ENCODE measurements at places on chromosomes 3 and 15. TPM values are rescaled to one million over a fixed set of nuclear protein-coding genes. Genes with fewer than 3 reads are reported as not detected.

HTR3E gene
- total RNA-seq: not detected

ERICH6 gene
- total RNA-seq: not detected

SNRK gene
- total RNA-seq: 11.7 TPM

MCTP2 gene
- 3.4 TPM for total RNA-seq

INSYN1 gene
- 13.1 TPM for total RNA-seq

MLF1 gene
- 48.9 TPM for total RNA-seq

GRCh38 chr15:66864871-66865281, 162.8 kb downstream of the SMAD6 start:
- H3K4me3 ChIP-seq: no peak overlapping the region
- no peak for DNase-seq
- no peaks in the 10 kb centered on the region for H3K36me3 ChIP-seq

DNA sequence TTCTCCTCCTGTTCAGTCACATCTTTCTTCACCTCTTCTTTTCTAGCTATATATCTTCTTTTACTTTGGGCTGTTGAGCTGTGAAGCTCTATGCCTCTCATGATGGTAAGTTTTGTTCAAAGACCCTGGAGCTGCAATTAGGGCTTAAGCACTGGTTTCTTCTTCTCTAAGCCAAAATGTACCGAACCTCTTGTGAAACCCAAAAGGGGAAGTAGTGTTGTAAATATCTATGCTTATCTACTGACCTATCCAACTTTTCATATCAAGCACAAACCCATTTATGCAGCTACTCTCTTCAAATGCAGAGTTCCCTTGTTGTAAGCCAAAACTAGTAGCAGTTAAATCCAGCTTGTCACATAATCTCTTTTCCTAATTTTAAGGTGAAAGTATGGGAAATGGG, 123.6 kb upstream of the CD96 start:
- H3K4me1 ChIP-seq: no peaks in the 10 kb centered on the region
- H3K36me3 ChIP-seq: no peaks in the 10 kb centered on the region
- no peak overlapping the region for H3K4me3 ChIP-seq
- DNase-seq: no peak

GRCh38 chr3:73557986-73558726, 66.6 kb downstream of the PDZRN3 start:
- H3K27ac ChIP-seq: no peak overlapping the region
- H3K27me3 ChIP-seq: peaks cover 21% of the 10 kb centered on the region
- H3K36me3 ChIP-seq: no peaks in the 10 kb centered on the region
- DNase-seq: no peak
- no peak overlapping the region for H3K4me3 ChIP-seq

- H3K4me1 ChIP-seq: peaks cover 17% of the 10 kb centered on the region
- DNase-seq: peak; percentile 98
- H3K27me3 ChIP-seq: no peaks in the 10 kb centered on the region
Measured at GRCh38 chr3:32780735-32781210, 37.0 kb upstream of the TRIM71 start.

- H3K36me3 ChIP-seq: no peaks in the 10 kb centered on the region
- H3K4me3 ChIP-seq: no peak overlapping the region
- H3K27me3 ChIP-seq: no peaks in the 10 kb centered on the region
- H3K27ac ChIP-seq: no peak overlapping the region
- H3K4me1 ChIP-seq: no peaks in the 10 kb centered on the region
- no peak for DNase-seq
Measured at GRCh38 chr3:29683018-29683993, 402.4 kb downstream of the RBMS3 start.

- H3K36me3 ChIP-seq: no peaks in the 10 kb centered on the region
- H3K4me3 ChIP-seq: no peak overlapping the region
- H3K4me1 ChIP-seq: peaks cover 3% of the 10 kb centered on the region
- no peak overlapping the region for H3K27ac ChIP-seq
Measured at GRCh38 chr3:124654470-124654845, 75.8 kb upstream of the UMPS start.

DNA sequence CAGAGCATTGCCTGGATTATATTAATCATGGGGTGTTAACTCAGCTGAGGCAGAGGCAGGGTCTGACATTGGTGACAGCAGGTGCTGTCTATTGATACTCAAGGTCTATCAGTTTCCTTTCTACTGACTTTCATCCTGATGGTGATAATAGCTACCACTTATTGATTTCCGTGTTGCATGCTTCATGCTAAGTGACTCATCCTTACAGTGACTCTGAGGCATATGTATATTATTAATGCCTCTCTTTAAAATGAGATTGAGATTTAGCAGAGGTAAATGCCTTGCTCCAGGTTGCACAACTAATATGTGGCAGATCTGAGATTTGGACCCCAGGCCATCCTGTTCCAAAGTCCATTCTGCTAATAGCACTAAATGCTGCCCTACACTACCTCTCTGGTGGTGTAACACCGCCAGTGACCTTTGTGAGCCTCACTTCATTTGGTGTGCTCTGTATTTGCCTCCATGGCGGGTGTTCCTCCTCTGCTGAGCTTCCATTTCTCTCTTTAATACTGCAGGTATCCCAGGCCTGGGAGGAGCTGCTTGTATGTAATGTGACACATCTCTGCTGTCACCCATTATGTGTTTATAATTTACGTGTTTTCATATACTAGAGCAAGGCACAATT, 50.4 kb downstream of the GPR171 start:
- DNase-seq: no peak
- H3K4me3 ChIP-seq: no peak overlapping the region
- no peaks in the 10 kb centered on the region for H3K27me3 ChIP-seq

DNA sequence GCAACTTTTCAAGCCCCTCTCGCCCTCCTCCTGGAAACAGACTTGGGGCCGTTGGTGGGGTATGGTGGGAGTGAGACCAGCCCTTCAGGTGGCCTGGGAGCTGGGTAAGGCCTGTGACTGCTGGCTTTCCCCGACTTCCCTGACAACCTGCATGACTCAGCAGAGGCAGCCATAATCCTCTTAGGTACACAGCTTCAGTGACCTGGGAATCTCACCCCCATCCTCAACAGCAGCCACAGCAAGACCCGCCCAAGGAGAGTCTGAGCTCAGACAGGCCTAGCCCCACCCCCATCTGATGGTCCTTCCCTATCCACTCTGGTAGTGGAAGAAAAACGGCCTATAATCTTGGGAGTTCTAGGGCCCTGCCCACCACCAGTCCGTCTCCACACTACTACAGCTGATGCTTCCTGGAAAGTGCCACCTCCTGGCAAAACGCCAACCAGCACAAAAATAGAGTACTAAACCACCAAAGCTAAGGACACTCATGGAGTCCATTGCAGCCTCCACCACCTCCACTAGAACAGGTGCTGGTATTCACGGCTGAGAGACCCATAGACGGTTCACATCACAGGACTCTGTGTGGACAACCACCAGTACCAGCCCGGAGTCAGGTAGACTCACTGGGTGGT, 13.1 kb upstream of the SLC27A2 start:
- H3K4me1 ChIP-seq: no peaks in the 10 kb centered on the region
- H3K36me3 ChIP-seq: no peaks in the 10 kb centered on the region
- H3K27ac ChIP-seq: no peak overlapping the region
- H3K27me3 ChIP-seq: no peaks in the 10 kb centered on the region
- no peak for DNase-seq

DNA sequence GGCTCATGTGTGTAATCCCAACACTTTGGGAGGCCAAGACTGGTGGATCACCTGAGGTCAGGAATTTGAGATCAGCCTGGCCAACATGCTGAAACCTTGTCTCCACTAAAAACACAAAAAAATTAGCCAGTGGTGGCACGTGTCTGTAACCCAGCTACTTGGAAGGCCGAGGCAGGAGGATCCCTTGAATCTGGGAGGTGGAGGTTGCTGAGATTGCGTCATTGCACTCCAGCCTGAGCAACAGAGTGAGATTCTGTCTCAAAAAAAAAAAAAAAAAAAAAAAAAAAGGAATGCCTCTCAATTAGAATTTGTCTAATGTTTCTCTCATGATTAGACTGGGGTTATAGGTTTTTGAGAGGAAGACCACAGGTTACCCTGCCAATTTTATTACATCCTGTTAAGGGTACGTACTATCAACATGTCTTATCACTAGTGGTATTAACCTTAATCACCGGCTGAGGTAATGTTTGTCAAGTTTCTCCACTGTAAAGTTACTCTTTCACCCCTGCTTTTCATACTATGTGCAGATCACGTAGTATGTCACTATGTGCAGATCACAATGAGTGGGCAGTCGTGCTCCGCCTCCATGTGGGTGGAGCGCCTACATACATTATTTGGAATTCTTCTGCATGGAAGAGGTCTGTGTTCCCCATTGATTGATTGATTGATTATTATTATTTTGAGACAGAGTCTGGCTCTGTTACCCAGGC, 6.2 kb upstream of the RPAP1 start:
- H3K36me3 ChIP-seq: no peaks in the 10 kb centered on the region
- H3K27me3 ChIP-seq: no peaks in the 10 kb centered on the region
- no peaks in the 10 kb centered on the region for H3K4me1 ChIP-seq
- H3K4me3 ChIP-seq: no peak overlapping the region
- no peak for DNase-seq

DNA sequence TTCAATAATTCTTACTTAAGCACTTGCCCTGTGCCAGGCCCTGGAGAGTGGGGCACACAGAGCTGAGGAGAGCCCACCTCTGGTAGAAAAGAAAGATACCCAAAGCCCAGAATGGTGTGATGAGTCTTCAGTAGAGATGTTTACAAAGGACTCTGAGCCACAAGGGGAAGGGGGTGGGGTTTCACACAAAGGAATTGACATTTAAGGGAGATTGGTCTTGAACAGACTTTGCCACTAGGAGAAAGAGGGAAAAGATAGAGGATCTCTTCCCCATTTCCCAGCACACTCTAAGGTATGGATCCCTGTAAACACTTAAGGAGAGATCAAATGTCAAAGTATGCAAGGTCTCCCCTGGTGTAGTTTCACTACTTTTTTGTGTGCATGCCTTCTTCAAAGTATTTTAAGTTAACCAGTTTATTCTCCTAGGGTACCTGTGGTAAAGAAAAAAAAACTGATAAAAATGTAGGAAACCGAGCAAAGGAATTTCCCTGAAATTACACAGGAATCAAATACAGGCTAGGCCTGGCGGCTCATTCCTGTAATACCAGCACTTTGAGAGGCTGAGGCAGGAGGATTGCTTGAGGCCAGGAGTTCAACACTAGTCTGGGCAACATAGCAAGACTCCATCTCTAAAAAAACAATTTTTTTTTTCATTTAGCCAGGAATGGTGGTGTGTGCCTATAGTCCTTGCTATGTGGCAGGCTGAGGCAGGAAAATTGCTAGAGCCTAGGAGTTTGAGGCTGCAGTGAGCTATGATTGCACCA, 117.6 kb upstream of the SKOR1 start:
- H3K27me3 ChIP-seq: no peaks in the 10 kb centered on the region
- H3K27ac ChIP-seq: no peak overlapping the region
- H3K4me3 ChIP-seq: no peak overlapping the region

- no peak for DNase-seq
- no peaks in the 10 kb centered on the region for H3K36me3 ChIP-seq
- no peak overlapping the region for H3K27ac ChIP-seq
- no peaks in the 10 kb centered on the region for H3K4me1 ChIP-seq
- no peaks in the 10 kb centered on the region for H3K27me3 ChIP-seq
Measured at GRCh38 chr3:124125315-124125714, 133.4 kb upstream of the ROPN1 start.

DNA sequence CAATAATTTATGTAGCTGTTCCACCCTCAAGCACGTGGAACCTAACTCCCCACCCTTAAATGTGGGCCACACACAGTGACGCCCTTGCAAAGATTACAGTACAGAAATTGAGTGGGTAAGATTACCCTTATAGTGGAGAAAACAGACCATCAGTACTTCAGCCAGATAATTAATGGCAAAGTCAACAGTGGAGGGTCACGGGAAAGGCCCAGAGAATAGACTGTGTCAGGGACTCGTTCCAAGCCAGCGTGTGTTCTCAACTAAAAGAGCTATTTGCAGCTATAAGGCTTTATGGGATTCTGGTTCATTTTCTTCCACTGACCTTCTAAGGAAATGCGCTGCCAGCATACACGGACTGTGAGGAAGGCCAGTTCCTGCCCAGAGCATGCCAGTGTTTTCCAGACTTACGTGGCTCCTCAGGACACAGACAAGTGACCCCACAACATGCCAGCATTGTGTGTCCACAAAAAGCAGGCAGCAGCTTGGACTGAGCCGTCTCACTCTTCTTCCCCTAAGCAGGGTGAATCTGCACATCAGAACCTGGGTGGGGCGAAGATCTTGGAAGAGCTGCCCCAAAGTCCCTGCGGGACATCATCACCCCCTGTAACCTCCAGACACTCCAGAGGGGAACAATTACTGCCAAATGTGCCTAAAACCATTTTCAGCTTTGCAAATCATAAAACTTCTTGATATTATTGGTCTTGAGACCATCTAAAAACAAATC, 428.5 kb downstream of the OCA2 start:
- H3K27me3 ChIP-seq: no peaks in the 10 kb centered on the region
- no peak for DNase-seq
- no peak overlapping the region for H3K4me3 ChIP-seq
- no peaks in the 10 kb centered on the region for H3K4me1 ChIP-seq
- H3K36me3 ChIP-seq: no peaks in the 10 kb centered on the region
- H3K27ac ChIP-seq: no peak overlapping the region

GRCh38 chr3:43410592-43410991, 124.3 kb downstream of the SNRK start:
- H3K36me3 ChIP-seq: no peaks in the 10 kb centered on the region
- H3K4me3 ChIP-seq: no peak overlapping the region
- DNase-seq: no peak
- H3K27me3 ChIP-seq: no peaks in the 10 kb centered on the region

All from H1 (cell line).